ENCODE measurements at places on chromosomes 12 and 14.

DNA sequence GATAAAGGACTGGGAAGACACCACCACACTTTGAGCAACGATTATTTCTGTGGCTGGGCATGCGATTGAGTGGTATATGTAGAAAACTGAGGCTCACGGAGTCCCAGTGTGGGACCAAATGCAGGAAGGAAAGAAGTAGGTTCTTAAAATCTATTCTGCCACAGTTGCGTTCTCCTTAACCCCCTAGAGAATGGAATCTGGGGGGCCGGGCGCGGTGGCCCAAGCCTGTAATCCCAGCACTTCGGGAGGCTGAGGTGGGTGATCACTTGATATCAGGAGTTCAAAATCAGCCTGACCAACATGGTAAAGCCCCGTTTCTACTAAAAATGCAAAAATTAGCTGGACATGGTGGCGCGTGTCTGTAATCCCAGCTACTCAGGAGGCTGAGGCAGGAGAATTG is 29.9 kb upstream of the CORO1C start:
- no peak for DNase-seq

DNA sequence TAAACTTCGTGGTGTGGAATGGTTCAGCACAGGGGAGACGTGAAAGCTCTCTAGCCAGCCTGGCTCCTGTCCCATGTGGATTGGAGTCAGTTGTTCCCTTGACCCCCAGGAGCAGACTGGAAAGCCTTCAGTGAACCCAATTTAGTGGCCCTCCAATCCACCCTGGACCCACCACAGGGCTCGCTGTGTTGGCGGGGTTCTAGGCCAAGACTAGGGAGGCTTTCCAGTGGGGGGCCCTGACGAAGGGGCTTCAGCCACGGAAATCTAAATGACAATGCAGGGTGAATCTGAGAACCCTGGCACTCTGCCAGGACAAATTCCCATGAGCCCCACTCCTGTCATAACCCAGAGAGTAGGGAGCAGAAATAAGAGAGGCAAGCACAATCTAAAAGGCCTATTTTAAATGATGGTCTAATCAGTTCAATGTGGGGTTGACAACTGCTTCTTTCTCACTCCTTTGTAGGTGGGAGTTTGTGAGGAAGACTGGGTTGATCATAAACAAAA is 110.8 kb downstream of the SLC35F4 start:
- DNase-seq = no peak

DNA sequence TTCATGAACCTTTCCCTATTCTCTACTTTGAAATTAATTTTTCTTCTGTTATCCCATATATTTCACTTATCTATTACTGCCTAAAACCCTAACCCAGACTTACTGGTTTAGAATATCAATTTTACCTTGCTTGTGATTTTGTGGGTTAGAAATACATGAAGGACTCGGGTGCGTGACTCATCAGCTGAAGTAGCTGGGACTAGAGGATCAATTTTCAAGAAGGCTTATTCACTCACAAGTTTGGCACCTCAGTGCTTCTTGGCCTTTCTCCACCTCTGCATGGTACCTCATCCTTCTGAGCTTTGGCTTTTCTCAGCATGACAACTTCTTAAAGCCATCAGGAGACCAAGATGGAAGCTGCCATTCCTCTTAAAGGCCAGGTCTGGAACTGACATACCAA is 57.8 kb downstream of the TMEM117 start:
- no peak for DNase-seq

DNA sequence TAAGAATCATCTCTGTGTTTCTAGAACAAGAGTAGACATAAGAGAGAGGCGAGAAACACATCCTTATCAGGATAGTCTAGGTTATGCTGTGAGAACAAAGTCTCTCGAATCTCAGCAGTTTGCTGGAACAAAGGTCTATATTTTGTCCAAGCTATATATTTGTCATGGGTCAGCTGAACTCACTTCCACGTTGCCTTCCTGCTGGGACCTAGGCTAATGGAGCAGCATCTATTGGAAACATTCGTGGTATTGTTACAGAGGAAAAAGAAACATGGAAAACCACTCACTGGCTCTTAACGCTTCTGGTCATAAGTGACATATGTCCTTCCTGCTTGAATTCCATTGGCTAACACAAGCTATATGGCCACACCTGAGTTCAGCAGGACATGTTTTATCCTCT is 112.6 kb upstream of the DYRK2 start:
- no peak for DNase-seq

DNA sequence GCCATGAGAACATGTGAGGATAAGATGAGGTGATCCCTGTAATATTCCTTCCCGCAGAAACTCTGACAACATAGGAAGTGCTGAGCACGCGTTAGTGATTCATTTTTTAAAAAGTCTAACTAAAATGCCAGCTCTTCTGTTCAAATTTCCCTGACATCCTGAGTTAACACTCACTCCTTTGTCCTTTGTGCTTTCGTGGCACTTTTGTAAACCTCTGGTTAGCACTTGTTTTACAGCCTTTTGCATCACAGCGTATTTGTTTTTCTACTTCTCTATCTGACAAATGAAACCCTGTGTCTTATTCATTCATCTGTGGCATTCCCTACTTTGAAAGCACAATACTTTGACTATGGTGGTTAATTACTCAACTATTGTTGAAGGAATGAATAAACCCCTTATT is 313.6 kb downstream of the NUAK1 start:
- no peak for DNase-seq

GRCh38 chr12:24285448-24285847 is 336.0 kb upstream of the SOX5 start:
- no peak for DNase-seq
